Occipital lobe (tissue), 3 donors: ENCODE measurements at places on chromosomes 5 and 9. TPM values are rescaled to one million over a fixed set of nuclear protein-coding genes. Genes with fewer than 3 reads are reported as not detected.

The PCDHGA5 gene
- 6.6 TPM for total RNA-seq

The FGF10 gene
- 0.47 TPM for total RNA-seq

- DNase-seq, result no peak
These were observed 106.5 kb upstream of the EGFLAM start for GRCh38 chr5:38151878-38152277.

DNA sequence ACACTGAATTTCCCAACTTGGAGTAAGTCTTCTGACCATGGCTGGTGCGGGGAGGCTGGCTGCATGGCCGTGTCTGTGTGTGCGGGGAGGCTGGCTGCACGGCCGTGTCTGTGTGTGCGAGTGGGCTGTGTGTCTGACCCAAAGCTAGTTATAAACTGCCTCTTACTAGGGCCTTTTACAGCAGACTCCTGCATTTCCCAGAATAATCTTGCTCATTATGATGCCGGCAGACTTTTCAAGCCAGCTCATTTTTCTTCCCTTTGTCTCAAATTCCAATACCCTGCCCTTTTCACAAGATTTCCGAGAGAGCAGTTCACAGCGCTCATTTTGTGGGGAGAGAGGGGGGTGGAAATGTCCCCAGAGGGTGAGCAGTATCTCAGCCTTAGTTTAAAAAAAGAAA lies 470.7 kb upstream of the BRINP1 start:
- peak; percentile 65 for DNase-seq

GRCh38 chr5:77292026-77292757 lies 81.7 kb downstream of the PDE8B start:
- DNase-seq, result no peak

- DNase-seq, result no peak
These were observed 21.3 kb upstream of the ANKRD34B start for GRCh38 chr5:80591352-80591751.

DNA sequence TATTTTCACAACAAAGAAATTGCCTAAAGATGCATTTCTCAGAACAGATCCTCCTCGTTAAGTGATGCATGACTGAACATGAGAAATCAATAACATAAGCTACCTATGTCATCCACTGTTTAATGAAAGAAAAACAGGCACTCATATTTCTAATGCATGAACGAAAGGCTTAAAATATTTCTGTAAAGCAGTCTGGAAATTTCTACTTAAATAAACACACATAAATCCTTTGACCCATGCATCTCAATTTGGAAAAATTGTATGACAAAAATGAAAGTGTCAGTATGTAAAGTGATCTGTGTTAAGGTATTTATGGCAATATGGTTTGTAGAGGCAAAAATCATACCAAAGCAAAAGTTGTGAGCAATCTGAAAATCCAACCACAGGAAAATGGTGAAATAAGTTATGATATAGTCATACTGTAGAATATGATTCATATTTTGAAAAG lies 399.2 kb upstream of the GRAMD2B start:
- DNase-seq, result no peak
